ENCODE measurements at places on chromosomes 16 and 17. TPM values are rescaled to one million over a fixed set of nuclear protein-coding genes. Genes with fewer than 3 reads are reported as not detected.

DNA sequence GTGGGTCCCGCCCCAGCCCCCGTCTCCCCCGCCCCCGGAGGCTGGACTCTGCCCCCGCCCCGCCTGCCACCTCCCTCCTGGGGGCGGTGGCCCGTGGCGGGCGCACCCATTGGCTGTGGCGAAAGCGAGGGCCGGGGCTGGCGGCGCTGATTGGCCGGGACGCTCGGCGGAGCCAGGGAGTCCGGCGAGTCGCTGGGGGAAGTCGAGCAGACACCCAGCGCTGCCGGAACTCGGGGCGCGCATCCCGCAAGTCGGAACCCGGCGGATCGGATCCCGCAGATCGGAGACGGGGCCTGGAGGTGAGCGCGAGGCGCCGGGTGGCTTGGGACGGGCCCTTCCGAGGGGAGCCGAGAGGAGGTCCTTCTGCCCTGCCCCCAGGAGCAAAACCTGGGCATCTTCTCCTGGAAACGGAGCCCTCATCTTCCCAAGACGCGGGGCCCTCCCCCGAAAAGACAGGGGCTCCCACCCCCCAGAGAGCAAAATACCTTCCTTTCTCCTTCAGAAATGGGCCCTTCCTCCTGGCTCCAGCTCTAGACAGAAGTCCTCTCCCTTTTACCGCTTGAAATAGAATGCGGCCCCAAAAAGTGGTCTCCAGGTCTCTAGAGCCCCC is at the start of gene ABAT:
Gene ABAT, plus strand, starts transcription at position 205 of the 610 bp plus-strand sequence. CDS start 61,123 bp downstream, outside the sequence.
- no peak for DNase-seq

DNA sequence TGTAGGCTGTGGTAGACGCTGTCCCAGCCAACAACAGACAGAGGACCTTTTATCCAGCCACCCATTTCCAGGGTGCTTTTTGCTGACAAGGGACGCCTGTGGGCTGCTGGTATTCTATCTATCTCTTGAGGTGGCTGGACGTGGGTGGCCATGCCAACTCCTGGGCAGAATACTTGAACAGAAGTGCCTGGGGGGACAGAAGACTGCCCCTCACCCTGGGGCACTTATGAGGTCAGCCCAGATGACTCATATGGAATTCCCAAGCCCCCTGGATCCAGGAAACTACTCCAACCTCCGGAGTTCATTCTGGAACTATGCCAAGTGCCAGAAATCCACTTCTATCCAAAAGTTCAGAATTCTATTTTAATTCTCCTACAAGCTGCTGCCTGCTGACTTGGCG is 61.3 kb downstream of the CDRT4 start:
- DNase-seq = no peak

GRCh38 chr17:44363613-44364159 is at the start of gene FAM171A2:
Gene FAM171A2, minus strand, starts transcription at chr17:44363853. Its CDS starts 139 bp downstream, at chr17:44363714.
- no peak for DNase-seq

GRCh38 chr16:81445143-81445961 is 744 bp downstream of the CMIP start:
- no peak for DNase-seq

RASD1 gene
- total RNA-seq = 0.17 TPM

GRCh38 chr16:89905511-89906139 is 13.0 kb upstream of the MC1R start:
- DNase-seq = no peak

DNA sequence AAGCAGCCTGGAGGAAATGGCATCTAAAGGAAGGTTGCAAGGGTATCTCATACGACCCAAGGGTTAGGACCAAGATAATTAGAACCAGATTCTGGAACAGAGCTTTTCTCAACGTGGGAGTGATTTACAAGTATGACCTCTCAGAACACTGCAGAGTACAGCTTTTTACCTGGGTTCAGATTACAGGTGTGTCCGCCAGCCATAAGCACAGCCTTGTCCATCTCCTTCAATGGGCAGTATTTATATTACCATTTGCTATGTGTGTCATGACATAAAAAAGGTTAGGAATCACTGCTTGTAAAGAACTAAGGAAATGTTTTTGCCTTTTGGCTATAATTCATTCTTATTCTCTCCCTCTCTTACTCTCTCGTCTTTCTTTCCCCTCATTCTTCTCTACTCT is 36.7 kb downstream of the MYO1D start:
- DNase-seq = no peak

KRT16 gene
- 4.8 TPM for total RNA-seq

- no peak for DNase-seq
Observed at GRCh38 chr17:34156401-34156740, 98.7 kb upstream of the CCL2 start.

DNA sequence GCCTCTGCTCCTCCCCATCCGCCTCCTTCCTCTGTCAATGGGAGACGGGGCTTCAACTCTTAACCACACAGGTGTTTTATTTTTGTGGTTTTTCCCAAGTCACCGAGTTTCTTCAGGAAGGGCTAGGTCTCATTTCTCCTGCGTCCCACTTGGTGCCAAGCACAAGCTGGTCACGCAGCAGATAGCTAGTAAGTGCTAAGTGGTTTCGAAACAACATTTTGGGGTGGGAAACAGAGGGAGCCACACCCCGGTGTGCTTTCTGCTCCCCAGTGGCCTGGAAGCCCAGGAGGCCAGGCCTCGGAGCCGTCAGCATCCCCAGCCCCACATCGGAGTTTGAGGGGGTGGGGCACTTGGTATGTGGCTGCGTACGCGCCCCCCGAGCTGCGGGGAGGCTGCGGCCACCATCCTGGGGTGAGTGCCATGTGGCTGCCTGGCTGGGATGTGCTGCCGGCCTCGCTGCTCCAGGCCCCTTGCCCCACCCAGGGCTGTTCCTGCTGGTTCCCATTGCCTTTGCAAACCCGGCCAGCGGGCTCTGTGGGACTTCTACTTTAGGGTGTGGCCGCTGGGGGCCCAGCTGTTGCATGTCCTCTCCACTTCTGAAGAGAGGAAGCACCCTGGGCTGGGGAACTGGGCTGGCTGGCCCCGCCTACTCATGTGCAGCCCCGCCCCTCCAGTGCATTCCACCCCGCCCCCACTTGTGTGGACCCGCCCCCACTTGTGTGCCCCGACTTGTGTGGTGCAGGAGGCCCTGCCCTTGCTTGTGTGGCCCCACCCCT is 55.6 kb downstream of the BAIAP2 start:
- no peak for DNase-seq

WFIKKN2 gene
- not detected for total RNA-seq

GRCh38 chr16:64627781-64628180 is 494.1 kb downstream of the CDH11 start:
- DNase-seq = no peak

HSF4 gene
- 5.5 TPM for total RNA-seq

DNA sequence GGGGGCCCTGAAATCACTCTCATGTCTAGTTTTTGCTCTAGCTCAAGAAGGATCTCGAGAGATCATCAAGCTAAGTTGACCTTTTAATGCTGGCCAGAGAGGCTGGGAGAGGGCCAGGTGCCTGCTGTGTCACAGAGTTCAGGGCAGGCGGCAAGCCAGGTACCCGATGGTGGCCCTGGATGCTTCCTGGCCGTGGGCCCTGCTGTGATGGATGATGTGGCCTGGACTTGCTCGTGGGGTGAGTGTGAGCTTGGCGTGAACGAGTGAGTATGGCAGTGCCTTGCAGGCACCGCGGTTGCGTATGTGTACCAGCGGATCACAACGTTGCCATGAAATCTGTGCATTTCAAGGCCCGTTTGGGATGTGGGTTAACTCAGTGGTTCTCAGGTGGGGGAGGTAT is 7.4 kb downstream of the IRF8 start:
- DNase-seq = no peak

- no peak for DNase-seq
Observed at GRCh38 chr16:19114359-19115147, 789 bp downstream of the ITPRIPL2 start.

DNA sequence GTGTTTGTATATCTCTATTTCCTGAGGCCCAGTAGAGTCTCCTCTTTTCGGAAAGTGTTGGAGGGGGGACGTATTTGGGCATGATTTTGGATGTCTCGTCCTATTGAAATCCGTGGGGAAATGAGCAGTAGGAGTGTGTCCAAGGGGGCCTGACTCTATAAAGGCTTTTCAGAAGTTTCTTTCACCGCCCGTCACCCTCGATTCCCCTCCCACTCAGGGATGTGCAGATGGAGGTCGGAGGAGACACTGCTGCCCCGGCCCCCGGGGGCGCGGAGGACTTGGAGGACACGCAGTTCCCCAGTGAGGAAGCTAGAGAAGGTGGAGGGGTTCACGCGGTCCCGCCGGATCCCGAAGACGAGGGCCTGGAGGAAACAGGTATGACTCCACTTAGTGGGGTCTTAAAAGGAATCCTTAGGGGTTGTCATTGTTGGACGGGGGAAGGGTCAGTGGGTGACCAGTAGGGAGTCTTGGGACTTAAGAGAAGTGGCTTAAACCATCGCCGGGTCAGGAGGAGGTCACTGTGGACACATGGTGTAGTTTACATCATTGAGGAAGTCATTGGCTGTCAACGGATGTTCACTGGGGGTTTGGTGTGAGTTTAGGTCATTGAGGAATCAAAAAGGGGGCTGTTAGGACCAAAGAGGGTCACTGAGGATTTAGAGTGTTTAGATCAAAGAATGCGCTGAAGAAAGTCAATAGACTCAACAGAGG is 424 bp downstream of the MON1B start:
- DNase-seq = no peak

DNA sequence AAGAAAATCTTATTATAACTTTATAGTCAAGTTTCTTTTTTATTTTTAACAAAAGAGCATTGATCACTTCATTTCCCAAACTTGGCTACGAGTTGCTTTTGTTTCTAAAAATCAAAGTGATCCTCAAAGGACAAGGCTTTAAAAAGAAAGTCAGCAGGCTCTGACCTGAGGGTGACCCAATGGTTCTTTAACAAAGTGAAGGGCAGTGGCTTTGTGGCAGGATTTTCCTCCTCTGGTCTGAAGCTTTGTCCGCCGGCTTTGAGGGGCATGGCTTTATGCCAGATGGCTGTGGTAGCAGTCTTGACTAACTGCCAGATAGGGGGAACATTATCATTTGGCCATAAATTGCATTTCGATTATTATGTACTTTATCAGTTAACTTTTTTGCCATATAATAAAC is 28.5 kb downstream of the IQCK start:
- no peak for DNase-seq

DNA sequence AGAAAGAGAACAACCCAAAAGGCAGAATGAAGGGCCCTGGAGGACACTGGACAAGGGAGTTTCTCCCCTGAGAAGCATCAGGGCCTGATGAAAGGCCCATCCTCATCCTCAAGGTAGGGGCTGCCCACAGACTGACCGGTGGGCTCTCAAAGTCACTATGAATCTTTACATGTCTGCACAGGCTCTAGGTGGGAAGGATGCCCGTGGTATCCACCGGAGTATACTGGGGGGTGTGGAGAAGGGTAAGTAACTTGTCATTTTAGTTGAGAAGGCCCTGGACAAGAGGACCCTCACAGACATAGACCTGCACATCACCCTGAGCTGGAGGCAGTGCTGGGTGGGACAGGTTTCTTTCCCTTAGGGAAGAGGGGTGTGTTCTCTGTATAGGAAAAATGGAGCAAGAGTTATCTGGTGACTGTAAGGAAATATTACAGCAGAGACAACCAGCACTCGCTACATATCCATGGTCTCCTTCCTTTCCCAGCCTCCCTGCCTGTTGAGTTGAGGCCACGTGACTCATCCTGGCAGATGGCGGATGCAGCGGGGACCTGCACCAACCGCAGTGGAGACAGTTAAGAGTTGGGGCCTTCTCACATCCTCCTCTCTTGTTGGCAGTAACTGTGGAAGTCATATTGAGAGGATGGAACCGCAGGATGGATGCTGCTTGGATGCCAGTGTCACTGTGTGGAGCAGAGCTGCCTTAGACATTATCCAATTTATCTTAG is 45.6 kb upstream of the KCNJ12 start:
- no peak for DNase-seq

EFCAB5 gene
- total RNA-seq = 0.08 TPM

- no peak for DNase-seq
Observed at GRCh38 chr16:86814256-86814655, 235.9 kb downstream of the FOXL1 start.

DNA sequence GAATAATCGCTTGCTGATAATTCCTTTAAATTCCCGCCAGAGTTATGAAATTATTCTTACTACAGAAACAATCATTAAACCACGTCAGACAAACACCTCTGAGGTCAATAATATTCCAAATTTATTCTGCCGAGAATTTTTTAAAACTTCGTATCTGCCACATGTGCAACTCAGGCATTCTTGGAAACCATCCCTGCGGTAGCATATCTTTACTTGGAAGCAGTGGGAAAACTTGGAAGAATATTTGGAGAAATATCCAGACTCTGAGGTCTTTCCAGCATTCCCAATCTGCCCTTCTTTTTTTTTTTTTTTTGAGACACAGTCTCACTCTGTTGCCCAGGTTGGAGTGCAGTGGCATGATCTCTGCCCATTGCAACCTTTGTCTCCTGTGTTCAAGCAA is 2.0 kb upstream of the CCL11 start:
- no peak for DNase-seq

- no peak for DNase-seq
Observed at GRCh38 chr17:41176744-41177387, 1.2 kb downstream of the KRTAP4-2 start.

GRCh38 chr17:43818966-43819365 is 14.0 kb downstream of the MPP3 start:
- DNase-seq = no peak

FGF11 gene
- total RNA-seq = 1.5 TPM

GRCh38 chr17:33945646-33946546 is 309.2 kb upstream of the CCL2 start:
- no peak for DNase-seq

All from kidney epithelial cell (primary cell).